Fibroblast of skin of left biceps (primary cell): ENCODE measurements at places on chromosomes 2 and 18.
A peak's percentile ranks its signal among the peaks of the same experiment; 100 is the strongest.

GRCh38 chr2:166388481-166389070 lies 12.8 kb upstream of the SCN9A start:
- DNase-seq, result no peak

GRCh38 chr2:56008661-56009431 lies 85.3 kb upstream of the EFEMP1 start:
- DNase-seq, result peak; percentile 75

DNA sequence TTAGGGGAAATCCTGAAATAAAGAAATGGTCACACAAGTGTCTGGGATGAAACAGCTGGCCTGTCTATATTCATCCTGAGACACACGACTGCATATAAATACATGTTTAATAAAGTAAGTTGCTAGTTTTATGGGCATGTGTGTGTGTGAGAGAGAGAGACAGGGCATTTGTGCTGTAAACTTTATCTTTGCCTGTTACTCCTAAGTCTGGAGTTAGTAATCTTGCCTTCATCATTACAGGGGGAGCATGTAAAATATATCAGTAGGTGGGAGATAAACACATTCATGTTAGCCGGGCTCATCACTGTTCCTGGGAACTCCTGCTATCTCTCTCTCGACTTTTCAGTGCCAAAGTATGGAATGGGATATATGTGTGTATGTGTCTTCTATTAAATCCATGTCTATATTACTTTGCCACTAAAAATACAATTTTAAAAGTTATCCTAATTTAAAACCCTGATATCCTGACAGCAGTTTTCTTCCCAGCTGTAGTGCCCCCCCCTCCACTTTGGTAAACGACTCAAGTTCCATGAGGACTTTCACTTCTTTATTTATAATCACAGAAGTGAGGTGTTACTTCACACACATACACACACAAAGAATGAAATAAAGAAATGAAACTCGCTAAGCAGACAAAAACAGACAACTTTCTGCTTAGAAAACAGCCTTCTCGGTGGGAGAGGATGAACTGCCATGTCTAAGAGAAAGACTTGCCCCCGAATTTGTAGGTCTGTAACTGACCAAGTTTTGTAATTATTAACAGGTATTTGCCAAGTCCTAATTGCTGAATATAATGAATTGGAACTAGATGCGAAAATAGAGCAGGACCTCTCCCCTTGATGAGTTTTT lies 947 bp downstream of the ZEB2 start:
- no peak for DNase-seq

DNA sequence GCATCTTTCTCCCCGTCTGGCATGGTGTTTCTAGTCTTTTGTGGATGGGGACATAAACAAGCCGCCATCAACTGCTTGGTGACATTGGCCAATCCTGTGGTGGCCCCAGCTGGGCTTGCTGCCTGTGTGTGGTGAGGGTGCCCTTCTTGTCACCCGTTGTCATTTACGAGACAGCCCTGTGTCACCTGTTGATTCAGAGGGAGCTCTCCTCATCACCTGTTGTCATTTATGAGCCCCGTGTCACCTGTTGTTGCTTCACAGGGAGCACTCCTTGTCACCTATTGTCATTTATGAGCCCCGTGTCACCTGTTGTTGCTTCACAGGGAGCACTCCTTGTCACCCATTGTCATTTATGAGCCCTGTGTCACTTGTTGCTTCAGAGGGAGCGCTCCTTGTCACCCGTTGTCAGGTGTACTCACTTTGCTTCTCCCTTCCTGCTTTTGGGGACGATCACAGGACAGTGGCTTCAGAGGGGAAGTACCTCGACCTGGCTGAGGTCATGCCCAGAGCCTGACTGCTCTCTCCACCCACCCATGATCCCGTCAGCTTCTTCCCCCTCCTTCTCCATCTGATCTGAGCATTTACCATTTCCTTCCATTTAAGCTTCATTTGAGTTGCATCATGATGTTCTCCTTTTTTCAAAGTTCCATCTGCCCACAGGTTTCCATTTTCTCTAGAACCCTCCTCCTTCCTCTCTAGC lies 29.1 kb downstream of the HPCAL1 start:
- DNase-seq, result no peak

DNA sequence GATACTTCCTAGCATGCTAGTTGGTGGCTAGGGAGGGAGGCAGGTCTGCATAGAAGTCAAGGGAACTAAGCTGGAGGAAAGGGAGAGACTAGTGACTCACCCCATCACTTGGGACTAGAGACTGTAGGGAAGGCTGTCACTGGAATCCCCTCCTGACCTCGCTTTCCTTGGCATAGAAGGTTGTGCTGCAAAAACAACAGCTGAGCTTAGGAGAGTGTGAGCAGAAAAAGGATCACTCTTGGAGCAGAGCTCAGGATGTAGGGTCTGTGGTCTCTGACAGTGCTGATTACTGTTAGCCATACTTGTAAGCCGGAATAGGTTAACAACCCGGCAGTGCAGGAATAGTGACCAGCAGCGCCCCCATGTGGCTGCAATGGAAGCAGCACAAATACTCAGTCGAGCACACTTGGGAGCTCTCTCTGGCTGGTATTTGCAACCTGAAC lies 66.9 kb upstream of the SMAD2 start:
- no peak for DNase-seq

DNA sequence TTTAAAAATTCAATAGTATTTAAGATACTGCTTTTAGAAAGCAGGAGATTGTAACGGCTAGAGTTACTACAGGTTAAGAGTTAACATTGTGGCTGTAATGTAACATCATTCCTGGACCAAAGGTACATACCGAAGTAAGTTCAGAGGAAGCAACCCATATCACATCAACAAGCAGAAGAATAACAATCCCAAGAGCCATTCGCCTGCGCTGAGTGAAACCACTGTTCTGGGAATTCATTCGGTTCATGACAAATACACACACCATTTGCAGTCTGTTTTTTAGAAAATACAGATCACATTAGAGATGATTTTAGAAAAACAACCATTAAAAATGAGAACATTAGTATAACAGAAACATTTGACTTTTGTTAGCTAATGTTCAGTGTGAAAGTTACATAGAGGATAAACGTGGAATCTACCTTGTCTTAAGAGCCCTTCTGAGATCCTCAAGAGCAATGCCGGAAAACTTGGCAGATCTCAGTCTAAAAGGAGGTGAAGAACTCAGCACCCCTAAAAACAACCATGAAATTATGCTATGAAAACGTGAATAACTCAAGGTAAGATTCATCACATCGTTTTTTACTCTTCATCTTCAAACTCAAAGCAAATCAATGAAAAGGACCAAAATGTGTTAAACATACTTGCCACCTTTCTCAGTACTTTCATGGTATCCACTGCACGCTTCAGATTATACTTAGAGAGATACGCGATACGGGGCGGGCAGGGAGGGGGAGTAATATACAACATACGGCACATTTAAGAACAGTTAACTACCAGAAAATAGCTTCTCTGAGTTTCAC lies 1.2 kb downstream of the SLC35F5 start:
- no peak for DNase-seq

DNA sequence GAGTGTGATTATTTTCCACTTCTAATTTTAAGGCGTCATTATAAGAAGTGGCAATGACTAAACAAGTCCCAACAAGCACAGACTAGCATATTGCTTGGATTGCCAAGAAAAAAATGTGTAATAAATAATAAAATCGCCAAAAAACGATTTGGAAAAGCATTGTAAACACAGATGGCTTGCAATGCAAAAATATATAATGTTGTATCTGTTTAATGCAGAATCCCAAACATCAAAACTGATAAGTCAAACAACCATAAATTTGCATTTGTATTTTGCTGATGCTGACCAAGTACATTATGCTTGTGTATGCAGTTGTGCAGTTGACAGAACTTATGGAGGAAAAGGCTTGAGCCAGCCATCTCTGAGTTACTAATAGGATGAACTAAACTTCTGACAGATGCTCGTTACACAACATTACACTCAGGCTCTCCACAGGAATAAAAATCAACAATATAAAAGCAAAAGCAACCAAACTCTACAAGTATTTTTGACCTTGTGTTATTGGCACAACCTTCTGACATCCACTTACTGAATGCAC lies 68.1 kb downstream of the DNER start:
- DNase-seq, result no peak

DNA sequence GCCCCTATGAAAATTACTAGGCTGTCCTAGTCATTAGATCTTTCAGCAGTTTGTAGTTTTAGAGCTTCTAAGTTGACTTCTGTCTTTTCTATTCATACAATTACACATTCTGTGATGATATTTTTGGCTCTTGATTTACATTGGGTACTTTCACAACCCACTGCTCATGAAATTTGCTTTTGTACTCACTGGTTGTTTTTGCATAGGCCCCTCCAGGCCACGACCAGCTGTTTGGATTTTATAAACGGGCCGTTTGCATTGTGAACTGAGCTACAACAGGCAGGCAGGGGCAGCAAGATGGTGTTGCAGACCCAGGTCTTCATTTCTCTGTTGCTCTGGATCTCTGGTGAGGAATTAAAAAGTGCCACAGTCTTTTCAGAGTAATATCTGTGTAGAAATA lies 193.8 kb downstream of the RPIA start:
- no peak for DNase-seq
